PC-3 (cell line): ENCODE measurements at places on chromosomes 12 and 14.

DNA sequence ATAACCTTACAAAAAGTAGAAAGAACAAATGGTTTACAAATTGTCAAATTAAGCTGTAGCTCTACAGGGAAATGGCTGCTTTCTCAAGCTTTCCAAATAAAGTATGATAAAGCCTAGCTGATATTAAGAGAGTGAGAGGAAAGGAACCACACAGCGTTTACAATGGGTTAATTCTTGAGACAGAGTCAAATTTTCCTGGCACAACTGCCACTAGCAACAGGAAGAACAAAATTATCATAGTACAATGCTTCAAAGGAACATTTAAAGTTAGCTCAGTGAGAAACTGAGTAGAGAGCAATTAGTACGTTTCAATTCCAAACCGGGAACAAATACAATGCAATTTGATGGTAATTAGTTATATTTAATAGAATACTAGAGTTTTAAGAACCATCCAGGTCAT is 116.0 kb downstream of the PPP1R12A start:
- no peak for DNase-seq

DNA sequence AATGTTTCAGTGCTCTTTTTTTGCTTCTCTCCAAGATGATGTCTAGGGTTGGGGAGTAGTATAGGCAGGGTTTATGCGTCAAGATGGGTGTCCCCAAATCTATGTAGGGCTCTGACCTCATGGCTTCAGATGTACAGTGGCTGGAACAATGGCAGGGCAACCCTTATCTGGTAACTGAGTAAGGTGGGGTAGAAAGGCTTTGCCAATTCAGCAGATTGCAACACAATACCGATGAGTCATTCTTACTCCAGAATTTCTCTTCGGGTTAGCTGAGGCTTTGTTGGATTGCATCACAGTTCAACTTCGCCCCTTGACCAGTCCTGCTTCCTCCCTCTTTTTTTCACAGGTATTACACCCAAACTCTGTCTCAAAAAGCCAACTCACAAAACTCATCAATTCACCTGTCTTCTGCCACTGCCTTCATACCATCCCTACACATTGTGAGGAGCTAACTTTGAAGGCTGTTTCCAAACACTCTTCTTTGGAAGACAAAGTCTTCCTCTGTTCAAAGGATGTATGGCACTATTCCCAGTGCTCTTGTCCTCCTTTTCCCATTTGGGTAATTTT is 190.2 kb upstream of the CNOT2 start:
- peak; percentile 88 for DNase-seq

DNA sequence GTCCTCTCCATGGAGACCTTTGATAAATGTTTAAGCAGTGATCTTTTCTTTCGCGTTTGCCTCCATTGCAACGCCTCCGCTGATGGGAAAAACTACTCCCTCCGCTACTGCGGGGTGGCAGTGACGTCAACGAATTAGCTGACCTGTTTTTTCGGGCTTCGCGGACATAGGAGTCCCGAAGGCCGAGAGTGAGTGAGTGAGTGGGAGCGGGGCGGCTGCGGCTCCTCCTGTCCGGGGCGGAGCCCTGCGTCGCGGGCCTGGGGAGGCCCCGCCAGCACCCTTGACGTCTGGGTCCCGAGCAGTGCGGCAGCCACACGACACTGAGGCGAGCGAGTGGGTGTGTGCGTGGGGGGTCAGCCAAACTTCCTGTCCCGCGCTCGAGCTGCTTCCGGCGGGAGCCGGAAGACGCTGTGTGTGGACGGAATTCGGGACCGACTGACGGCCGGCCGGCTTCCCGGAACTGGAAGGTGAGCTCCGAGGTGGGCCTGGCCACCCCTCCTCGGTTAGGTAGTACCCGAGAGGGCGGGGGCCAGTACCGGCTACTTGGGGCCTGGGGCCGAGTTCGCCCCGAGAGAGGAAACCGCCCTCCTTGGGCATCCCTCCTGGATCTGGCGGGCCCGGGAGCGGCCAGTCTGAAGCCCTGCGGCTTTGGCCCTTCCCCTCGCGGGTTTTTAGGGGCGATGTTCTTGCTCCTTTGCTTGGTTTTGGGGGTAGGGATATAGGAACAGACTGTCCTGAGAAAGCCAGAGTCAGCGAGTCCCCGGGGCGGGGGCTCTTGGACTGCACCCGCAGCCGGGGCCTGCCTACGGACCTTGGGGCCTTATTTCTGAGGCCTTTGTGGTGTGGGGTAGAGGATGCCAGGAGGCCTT is at the start of gene ZNF410:
ZNF410 (plus strand) TSS at position 411 of the 869 bp plus-strand sequence. CDS start 5,317 bp downstream, outside the sequence.
- DNase-seq = peak; percentile 97

DNA sequence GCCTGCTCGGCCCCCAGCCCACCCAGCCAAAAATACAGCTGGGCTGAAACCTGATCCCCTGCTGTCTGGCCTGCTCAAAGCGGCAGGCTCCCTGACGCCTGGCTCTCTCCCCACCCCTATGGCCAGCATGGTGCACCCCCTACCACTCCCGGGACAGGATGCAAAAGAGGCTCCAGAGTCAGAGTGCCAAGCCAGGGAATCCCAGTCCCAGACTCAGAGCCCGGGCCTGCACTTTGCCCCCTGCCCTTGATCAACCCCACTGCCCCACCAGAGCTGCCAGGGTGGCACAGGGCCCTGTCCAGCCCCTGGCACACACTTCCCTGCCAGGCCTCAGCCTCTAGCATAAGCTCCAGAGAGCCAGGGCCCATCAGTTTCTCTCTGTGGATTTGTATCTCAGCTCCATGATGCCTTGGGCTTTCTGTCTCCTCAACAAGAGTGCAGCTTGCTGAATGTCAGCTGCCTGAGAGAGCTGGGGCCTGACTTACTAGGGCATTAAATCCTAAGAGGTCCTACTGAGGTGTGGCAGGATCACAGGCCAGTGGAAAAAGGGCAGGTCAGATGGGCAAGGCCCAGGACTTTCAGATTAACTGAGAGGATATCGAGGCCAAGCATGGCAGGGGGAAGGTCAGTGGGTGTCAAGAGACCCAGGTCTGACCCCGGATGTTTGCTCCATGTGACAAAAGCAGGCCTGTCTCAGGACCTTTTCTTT is 13.9 kb downstream of the ACVRL1 start:
- no peak for DNase-seq

DNA sequence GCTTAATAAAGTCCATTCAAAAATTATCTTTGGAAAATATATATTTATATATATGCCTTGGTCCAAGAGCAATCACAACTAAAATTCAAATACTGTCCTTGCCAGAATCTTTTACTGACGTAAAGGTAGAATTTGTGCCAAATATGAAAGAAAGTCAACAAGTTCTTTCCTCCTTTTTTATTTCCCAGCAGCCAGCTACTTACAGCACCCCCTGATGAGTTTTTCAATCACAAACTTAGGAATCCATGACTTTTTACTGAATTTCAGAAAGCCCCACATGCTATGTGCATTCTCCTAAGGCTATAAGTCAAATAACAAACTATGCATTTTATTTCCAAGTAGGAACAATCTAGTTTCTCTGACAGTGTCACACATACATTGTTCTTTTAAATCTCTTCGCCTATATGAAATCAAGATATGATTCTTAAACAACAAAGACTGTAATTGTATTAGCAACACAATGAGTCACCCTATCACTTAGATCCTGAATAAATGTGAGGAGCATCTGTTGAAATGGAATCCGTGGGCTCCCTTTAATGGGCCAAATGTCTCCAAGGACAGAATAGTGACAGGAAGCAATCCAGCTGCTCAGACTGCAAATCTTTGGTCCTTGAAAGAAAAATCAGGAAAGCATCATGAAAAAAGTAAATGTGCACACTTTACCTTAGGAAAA is 271.4 kb downstream of the DUSP6 start:
- peak; percentile 37 for DNase-seq

GRCh38 chr12:78886719-78887407 is 22.3 kb downstream of the SYT1 start:
- peak; percentile 75 for DNase-seq

DNA sequence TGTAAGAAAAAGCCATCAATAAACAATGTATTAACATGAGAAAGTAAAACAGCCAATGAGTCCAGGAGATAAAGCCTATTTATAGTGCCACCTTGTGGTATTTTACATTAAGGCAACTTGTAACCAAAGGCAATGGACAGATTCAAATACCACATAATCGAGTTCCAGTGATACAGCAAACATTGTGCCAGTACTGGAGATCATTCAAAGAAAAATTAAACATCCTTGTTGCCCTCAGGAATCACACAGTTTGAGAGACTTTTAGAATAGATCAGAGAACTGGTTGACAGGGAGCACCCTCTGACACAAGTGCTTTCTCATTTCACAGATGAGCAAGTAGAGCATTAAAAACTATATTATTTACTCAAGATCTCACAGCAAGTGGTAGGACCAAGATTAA is 98.1 kb downstream of the DDHD1 start:
- peak; percentile 78 for DNase-seq

GRCh38 chr14:47619392-47619791 is 56.0 kb downstream of the MDGA2 start:
- peak; percentile 84 for DNase-seq
